ENCODE measurements at places on chromosomes 7 and 10.

- no peak for DNase-seq
Measured at GRCh38 chr10:60286559-60286958, 103.1 kb downstream of the ANK3 start.

- no peak for DNase-seq
Measured at GRCh38 chr10:5632446-5632845, 33.9 kb downstream of the ASB13 start.

DNA sequence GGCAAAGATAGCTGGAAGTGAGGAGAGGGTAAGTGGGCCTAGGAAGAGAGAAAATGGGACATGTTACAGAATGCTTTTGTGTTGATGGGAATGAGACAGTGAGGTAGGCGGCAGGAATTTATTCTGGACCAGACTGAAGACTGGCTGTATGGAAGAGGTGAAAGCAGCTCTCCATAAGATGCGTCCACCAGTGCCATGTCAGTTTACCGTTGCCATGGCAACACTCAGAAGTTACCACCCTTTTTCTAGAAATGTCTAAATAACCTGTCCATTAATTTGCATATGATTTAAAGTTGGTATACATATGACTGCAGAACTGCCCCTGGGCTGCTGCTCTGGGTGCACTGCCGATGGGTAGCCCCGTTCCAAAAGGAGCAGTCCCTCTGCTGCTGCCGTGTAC, 46.7 kb downstream of the RAB18 start:
- no peak for DNase-seq

DNA sequence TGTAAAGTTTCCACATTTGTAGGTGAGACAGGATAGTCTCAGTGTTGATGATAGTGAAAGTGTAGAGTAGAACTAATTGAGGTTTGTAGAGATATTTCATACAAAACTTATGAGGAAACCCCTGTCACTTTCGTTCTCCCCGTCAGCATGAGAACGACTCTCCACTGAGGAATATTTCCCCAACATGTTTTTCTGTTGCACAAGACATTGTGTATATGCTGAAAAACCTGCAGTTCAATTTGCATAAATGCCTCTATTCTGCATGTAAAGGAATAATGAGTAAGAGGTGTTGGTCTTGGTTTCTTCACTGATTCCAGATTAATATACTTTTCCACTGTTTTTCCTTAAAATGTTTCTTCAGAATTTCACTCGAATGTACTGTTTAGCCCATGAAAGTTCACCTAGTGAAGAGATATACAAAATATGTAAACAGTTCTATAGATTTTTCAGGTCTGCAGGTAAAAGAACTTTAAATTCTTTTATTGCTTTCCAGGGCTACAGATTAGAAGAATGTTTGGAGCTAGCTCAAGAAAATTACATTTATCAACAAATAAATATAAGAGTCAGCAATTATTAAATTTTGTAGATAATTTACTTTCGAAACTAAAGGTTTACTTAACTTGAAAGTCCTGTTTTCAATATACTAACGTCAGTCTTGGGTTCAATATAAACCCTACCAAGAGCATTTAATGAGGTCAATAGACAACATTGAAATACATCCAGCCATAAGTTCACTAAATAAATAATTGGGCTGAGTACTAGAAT, 37.2 kb downstream of the HEPACAM2 start:
- DNase-seq = no peak

- no peak for DNase-seq
Measured at GRCh38 chr10:43225004-43225786, 41.7 kb downstream of the RASGEF1A start.

DNA sequence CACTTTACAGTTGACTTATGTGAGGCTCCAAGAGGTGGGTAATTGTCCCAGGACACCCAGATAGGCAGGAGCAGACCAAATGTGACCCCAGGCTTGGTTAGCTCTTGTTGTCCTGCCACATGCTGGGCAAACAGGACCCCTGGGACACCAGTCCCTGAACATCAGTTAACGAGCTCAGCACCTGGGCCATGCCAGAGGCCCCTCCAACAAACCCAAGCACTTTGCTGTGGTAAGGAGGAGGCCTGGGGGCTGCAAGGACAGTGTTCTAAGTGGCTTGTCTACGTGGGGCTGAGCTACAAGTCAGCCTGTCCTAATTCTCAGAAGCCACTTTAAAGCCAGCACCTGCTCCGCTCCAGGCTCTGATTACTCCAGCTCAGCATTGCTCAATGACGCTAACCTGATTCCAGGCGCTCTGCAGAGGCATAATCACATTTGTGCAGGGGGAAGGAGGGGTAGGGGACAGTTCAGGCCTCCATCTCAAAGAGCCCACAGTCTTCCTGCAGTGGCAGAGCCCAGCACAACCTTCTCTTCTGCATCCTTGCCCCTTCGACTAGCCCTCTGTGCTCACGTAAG, 57.2 kb downstream of the DDC start:
- DNase-seq = no peak

- DNase-seq = no peak
Measured at GRCh38 chr7:158077151-158077840, 510.3 kb downstream of the PTPRN2 start.

GRCh38 chr10:16765509-16766375, 51.5 kb downstream of the RSU1 start:
- DNase-seq = no peak

Data from fibroblast of the conjunctiva (primary cell).